ENCODE measurements at places on chromosomes 3 and 15. TPM values are rescaled to one million over a fixed set of nuclear protein-coding genes. Genes with fewer than 3 reads are reported as not detected.

Gene DZIP1L
- total RNA-seq, result 2.5 TPM

Gene RGMA
- total RNA-seq, result 0.42 TPM

Gene STRC
- total RNA-seq, result 0.17 TPM

Gene CCDC71
- 9.8 TPM for total RNA-seq

Gene ZNF660
- 0.12 TPM for total RNA-seq

Gene GOLGA6D
- total RNA-seq, result not detected

Gene SLC12A1
- total RNA-seq, result not detected

Gene EIF4A2
- 276 TPM for total RNA-seq

Gene CPNE9
- total RNA-seq, result not detected

DNA sequence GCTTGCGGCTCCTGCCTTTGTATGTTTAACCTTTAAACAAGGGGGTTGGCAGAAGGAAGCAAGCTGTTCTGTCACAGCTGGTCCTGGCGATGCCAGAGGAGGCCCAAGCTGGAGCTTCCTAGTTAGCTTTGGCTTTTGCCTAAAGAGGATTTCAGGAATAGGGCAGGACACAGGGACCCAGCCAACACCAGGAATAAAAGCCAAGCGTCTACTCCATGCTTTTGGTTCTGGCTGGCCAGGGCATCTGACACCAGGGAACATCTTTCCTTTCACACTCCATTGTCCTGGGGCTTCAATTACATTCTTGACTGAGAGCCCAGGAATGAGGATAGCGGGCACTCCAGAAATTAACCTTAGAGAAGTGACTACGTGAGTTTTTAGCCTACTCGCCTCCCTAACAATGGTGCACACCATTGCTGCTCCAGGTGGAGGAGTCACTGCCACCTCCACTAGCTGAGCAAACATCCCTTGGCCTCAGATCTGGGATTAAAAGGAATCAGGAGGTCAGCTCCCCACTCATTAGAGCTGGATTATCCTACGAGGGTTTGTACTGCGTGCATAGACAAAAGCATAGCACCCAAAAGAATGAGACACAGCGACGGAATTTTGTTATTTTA is 38.2 kb downstream of the TPM1 start:
- no peak for DNase-seq

GRCh38 chr15:79197285-79197684 is 85.2 kb upstream of the ANKRD34C start:
- DNase-seq, result no peak

DNA sequence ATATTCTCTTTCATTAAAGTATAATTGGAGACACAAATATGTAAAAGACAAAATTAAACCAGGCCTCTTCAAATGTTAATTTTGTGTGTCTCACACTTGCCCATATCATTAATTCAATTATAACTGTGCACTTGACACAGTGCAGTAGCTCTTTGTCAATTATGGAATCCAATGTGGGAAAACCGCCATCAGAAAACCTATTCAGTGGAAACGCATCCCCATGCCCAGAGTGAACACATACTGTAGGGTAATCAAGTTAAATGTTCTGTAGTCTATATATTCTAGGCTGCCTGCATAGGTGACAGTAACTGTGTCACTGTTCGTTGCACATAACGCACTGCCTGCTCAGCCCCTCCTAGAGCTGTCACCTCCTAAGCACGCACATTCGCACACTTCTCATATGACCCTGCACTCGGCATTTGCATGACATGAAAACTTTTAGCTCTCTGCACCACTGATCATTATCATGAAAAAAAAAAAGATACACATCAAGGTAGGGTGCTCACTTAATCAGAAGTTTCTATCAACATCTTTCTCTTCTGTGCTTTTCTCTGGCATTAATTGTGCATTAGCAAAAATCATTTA is 63.2 kb downstream of the MEIS2 start:
- no peak for DNase-seq

DNA sequence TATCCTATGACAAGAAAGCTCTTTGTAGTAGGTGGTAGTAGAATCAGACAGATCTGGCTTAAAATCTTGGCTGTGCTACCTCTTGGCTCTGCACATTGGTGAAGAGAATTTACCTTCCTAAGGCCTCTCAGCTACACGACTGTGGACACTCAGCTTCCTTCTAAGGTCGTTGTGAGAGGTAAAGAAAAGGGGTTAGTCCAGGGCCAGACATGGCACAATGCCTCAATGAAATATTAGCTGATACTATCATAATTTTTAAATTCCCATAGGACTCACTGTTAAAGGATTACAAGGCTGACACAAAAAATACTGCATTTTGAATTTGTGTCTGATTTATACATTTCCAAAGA is 80.4 kb downstream of the IGF1R start:
- no peak for DNase-seq

DNA sequence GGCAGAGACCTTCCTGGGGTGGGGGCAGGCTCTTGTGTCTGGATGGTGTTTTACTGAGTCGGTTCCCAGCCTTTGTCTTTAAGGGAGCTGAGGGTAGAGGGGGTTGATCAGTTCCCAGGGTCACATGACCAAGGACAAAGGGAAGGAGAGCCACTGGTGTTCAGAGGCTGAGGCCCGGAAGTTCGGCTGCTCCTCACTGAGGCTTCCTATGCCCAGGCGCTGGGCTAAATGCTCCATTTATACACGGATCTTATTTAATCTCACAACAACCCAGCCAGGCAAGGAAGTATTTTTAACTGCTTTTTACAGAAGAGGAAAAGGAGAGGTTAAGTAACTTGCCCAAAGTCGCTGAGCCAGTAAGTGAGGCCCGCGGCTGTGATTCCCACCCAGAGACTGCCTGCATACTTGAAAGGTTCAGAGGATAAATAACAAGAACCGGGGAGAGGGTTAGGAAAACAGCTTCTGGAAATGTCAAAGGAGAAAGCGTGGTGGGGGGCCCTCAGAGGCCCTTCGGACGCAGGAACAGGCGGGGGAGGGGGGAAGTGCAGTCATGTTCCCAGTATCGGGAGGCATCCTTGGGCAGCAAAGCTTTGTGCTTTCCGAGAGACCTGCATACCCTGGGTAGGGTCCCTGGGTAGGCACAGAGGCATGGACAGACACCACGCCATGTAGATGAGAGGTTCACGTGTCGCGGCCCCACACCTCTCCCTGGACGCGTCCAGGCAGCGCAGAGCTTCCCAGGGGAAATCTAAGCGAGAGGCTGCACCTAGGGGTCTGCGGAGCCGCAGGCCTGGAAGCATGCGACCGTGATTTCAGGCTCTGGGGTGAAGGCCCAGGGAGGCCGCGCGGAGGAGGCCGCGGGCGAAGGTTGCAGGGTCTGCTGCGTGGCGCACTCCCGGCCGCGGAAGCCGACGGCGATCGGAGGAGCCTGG is 21.3 kb downstream of the EPHB3 start:
- DNase-seq, result no peak

- no peak for DNase-seq
Measured at GRCh38 chr3:152287898-152288576, 19.3 kb downstream of the MBNL1 start.

GRCh38 chr3:151434151-151434890 is 26.5 kb downstream of the IGSF10 start:
- DNase-seq, result peak; percentile 34

GRCh38 chr3:10925436-10926255 is 66.9 kb upstream of the SLC6A1 start:
- DNase-seq, result no peak

- no peak for DNase-seq
Measured at GRCh38 chr3:163011596-163011995, 1515.0 kb downstream of the OTOL1 start.

DNA sequence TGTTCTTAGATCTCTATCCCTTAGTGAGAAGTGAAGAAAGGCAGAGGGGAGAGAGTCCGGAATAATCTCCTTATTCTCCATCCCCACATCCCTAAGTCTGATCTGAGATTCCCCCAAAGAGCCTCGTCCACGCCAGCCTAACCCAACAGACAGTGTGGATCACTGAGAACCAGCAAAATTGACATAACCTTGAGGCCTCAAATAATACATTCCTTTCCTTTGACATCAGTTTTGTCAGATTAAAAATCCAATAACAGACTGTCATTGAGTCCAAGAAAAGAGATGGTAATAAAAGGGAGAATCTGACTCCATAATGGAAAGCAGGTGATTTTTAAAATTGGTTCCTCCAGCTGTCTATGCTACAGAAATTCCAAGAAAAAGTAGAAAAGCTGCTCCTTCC is 7.7 kb upstream of the SIAH2 start:
- no peak for DNase-seq

DNA sequence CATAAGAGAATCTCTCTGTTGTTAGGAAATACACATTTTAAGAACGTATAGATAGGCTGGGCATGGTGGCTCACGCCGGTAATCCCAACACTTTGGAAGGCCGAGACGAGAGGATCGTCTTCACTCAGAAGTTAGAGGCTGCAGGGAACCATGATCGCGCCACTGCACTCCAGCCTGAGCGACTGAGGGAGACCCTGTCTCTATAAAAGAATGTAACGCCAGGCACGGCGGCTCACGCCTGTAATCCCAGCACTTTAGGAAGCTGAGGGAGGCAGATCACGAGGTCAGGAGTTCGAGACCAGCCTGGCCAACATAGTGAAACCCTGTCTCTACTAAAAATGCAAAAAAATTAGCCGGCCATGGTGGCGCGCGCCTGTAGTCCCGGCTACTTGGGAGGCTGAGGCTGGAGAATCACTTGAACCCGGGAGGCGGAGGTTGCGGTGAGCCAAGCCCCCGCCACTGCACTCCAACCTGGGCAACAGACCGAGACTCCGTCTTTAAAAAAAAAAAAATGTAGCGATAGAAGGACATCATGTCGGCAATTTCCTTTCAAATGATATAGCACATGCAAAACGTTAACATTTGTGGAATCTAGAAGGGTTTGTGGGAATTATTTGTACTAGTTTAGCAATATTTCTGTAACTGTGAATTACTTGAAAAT is 730 bp upstream of the RPL14 start:
- DNase-seq, result no peak

GRCh38 chr3:13545952-13546454 is 2.9 kb upstream of the FBLN2 start:
- DNase-seq, result no peak

DNA sequence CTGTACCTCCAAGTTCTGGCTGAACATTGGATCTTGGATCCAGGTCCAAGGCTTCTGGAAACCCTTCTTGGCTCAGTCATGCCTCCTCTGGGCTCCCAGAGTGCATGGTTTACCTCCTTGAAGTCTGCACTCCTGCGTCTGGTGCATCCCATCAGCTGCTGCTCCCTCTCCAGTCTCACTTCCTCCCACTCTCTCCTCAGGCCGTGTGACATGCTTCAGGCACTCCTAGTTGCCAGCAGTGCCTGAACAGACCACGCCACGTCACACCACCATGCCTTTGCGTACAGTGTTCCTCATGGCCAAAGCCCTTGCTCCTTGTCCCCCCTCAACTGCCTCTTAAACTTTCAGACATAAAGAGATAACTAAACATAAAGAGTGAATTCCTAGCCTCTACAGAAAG is 5.7 kb downstream of the GPR27 start:
- no peak for DNase-seq

DNA sequence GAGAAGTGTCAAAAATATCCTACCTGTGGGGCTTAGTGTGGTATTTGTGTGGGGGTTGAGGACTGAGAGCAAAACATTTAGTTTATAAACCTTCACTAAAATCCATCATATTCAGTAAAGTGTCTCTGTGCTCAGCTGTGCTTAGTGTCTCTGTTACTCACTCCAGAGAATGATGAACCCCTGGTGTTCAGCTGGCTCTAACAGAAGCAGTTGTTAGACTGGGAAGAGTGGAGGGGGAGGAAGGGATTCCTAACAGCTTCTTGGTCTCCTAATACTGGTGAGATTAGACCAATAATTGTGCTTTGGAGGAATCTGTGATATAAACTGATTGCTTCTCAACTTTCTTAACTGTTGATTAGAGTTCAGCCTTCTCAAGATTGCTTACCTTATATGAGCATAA is 1123.5 kb downstream of the ROBO2 start:
- DNase-seq, result no peak

DNA sequence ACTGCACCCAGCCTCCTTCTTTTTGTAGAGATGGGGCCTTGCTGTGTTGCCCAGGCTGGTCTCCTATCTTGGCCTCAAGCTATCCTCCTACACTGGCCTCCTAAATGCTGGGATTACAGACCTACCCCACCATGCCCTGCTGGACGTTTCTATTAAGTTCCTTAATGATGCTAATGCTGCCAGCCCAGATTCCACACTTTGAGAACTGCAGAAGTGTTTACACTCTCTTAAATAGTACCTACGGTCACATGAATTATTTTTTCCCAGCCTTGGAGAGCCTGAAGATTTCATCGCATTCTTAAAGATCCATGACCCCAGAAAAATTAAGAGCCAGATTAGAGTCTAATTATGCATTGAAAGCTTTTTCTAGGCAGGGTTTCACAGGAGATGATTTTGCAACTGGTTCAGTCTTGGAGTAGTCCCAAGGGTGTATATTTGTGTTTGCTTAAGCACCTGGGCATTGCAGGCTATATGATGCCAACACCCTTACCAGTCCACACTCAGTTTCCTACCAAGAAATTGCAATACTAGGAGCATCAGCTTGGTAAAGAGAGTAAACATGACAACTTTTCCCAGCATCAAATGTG is 36.6 kb downstream of the TM4SF4 start:
- DNase-seq, result no peak

DNA sequence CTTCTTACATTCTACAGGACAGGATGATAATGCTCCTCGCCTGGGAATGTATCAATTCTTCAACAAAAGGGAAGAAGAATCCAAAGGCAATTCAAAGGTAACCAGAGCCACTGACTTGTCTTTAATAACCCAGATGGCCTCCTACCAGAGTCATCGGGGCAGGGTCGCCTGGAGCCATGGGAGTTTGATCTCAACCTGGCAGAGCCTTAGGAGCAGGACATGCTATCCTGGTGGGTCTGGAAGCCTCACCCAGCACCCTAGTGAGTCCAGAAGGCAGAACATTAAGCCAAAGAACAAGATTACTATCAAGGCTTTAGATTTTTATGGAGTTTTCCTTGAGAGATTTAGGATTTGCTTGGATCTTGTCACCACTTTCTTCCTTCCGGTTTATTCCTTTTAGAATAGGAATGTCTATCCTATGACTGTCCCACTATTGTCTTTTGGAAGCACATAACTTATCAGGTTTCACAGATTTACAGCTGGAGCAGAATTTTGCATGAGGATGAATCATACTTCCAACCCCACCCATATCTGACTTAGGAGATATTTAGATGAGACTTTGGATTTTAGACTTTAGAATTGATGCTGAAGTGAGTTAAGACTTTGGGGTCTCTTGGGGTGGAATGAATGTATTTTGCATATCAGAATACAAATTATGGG is 330.3 kb upstream of the GOLIM4 start:
- DNase-seq, result no peak

- DNase-seq, result no peak
Measured at GRCh38 chr3:100400419-100400779, 490 bp downstream of the TOMM70 start.

- no peak for DNase-seq
Measured at GRCh38 chr3:20047976-20048883, 8.0 kb downstream of the KAT2B start.

- DNase-seq, result no peak
Measured at GRCh38 chr3:171498921-171499320, 38.7 kb upstream of the TNIK start.

DNA sequence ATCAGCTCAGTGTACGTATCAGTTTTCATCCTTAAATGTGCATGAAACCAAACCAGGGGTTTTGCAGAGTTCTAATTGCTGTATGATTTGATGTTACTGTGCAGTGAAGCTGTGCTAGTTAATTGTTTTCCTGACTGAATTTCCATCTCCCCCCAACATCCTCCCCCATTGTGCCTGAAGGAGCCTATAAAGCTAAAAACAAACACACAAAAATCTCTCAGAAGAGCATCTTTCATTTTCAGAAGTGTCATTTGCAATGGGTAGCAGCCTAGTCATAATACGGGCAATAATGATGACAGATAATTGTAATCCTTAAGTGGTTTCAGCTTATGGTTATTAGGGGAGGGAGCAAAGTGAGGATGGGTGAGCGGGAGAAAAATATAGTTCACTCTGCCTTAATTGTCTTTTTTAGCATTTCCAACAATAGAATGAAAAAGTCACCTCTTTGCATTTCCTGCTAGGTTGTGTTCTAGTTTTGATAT is 207.9 kb upstream of the TBL1XR1 start:
- no peak for DNase-seq

Measured in NCI-H460 (cell line).